H9 (cell line): ENCODE measurements at places on chromosomes 4 and X. TPM values are rescaled to one million over a fixed set of nuclear protein-coding genes. Genes with fewer than 3 reads are reported as not detected.
A peak's percentile ranks its signal among the peaks of the same experiment; 100 is the strongest.

- 0 out of 2 replicates have a peak, but pooled peaks cover 4% of the 10 kb centered on the region for H3K36me3 ChIP-seq
- no peak for DNase-seq
- no peaks in the 10 kb centered on the region for H3K4me1 ChIP-seq
Measured at GRCh38 chr4:4838936-4839810, 20.3 kb upstream of the MSX1 start.

- H3K36me3 ChIP-seq = no peaks in the 10 kb centered on the region
- no peaks in the 10 kb centered on the region for H3K4me1 ChIP-seq
- H3K4me3 ChIP-seq = no peak overlapping the region
- no peaks in the 10 kb centered on the region for H3K27me3 ChIP-seq
Measured at GRCh38 chr4:45640281-45640680, 483.6 kb downstream of the GABRG1 start.

DNA sequence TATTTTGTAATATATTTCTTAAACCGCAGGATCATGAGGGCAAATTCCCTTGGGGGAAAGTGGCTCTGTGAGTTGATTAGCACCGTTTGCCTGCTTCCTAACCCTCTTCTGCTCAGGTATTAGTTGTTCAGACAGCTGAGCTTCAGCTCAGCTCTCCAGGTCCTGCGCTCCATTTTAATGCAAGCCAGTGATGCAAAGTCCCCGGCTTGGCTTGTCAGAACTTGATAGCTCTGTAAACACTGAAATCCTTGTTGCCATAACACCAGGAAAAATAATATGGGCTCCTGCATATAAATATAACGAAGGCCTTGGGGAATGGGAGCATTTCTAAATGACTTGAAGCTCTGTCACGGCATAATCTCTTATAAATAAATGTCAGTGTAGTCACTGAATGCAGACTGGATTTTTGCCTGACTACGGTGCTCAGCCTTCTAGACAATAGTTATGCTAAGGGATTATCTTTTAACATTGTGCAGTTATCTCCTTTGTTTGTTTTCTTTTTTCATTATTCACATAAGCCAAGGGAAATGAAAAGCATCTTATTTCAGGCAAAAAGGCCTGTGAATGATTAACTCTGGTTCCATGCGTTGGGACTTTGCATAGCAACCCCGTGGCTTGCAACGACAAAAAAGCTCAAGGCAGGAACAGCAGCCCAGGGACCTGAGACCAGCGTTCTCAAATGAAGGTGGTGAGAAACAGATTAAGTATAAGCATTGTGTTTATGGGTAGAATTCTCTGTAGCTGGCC, 253.2 kb downstream of the SPRY1 start:
- H3K27ac ChIP-seq = no peak overlapping the region
- no peaks in the 10 kb centered on the region for H3K27me3 ChIP-seq
- peak; percentile 46 for DNase-seq
- H3K36me3 ChIP-seq = peaks cover 7% of the 10 kb centered on the region; the same call in 2 of the 3 replicates

- H3K27me3 ChIP-seq = no peaks in the 10 kb centered on the region
- DNase-seq = no peak
- H3K27ac ChIP-seq = no peak overlapping the region
- no peaks in the 10 kb centered on the region for H3K36me3 ChIP-seq
Measured at GRCh38 chr4:122635205-122635604, 14.3 kb upstream of the IL21 start.

DNA sequence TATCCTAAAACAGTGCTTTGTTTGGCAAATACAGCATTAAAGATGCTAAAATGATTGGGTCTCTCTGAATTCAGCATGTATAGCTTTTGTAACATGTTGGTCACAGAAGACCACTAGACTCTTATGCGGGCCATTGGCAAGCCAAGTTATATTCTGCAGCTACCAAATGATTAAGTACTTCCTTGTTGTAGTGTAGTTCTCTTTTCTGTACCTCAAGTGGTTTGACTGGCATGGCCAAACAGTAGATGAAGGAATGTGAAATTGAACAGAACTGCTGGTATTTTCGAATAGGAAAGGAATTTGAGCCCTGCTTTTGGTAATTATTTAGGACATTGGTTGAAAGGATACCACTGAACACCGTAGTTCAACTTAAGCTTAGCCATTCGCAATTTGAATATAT, 193.9 kb upstream of the GPC4 start:
- no peaks in the 10 kb centered on the region for H3K4me1 ChIP-seq
- no peak overlapping the region for H3K4me3 ChIP-seq
- H3K27me3 ChIP-seq = no peaks in the 10 kb centered on the region
- H3K27ac ChIP-seq = no peak overlapping the region

DNA sequence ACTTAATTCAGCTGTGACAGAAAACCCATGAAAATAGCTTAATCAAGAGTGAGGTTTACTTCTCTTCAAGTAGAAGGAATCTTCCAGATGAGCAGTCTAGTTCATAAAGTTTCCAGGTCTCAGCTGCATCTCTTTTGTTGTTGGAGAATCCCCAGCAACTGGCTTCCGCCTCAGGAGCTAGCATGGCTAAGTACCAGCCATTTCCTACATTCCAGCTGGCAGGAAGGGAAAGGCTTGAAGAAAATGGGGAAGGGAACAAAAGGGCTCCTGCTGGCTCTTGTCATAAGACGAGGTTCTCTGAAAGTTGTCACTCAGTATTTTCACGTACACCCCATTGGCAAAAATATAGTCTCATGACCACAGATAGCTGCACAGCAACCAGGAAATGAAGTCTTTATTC, 27.3 kb upstream of the TRIM2 start:
- no peak overlapping the region for H3K4me3 ChIP-seq
- no peaks in the 10 kb centered on the region for H3K4me1 ChIP-seq
- no peaks in the 10 kb centered on the region for H3K36me3 ChIP-seq
- no peaks in the 10 kb centered on the region for H3K27me3 ChIP-seq
- DNase-seq = no peak

GRCh38 chrX:3184176-3184930, 143.1 kb downstream of the ARSF start:
- no peaks in the 10 kb centered on the region for H3K27me3 ChIP-seq
- no peak overlapping the region for H3K4me3 ChIP-seq
- no peaks in the 10 kb centered on the region for H3K4me1 ChIP-seq
- no peak overlapping the region for H3K27ac ChIP-seq
- H3K36me3 ChIP-seq = no peaks in the 10 kb centered on the region

GRCh38 chrX:74232859-74233258, 71.1 kb upstream of the ZCCHC13 start:
- no peak for DNase-seq
- no peak overlapping the region for H3K4me3 ChIP-seq
- no peaks in the 10 kb centered on the region for H3K4me1 ChIP-seq
- H3K36me3 ChIP-seq = peaks cover 6% of the 10 kb centered on the region

DNA sequence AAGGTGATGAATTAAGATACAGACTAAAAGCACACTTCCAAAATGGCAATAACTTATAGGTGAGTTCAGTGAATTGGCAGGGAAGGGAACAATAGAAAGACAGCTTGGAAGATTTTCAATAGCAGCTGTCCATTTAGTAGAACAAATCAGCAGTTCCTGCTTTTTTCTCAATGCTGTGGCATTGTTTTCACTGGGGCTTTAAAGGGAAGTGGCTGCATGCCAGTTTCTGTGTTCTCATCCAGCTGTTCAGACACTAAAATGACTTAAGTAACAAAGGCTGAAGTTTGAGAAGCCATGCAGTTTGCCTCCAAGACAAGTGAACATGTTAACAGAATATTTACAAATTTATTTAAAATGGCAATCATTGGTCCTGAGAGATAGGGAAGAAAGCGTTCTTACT, 291.9 kb downstream of the FAM47A start:
- H3K4me1 ChIP-seq = no peaks in the 10 kb centered on the region
- no peaks in the 10 kb centered on the region for H3K27me3 ChIP-seq
- DNase-seq = no peak
- H3K36me3 ChIP-seq = no peaks in the 10 kb centered on the region
- H3K4me3 ChIP-seq = no peak overlapping the region
- H3K27ac ChIP-seq = no peak overlapping the region

DNA sequence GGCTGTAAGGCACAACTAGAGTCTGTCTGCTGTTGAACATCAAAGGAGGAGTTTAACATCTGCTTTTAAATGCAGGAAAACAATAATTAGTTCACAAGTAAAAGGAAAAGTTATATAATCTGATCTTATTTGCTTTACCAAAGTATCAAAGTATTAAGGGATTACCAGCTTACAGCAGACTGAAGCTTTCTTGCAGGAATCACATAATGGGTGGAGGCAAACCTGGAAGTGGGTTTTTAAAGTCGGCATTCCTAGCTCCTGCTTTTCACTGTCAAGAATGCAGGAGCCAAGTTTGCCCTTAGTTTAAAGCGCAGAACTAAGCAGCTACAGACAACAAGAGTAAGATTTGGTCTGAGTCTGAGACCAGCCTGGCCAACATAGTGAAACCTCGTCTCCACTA, 122.2 kb downstream of the APBB2 start:
- no peak for DNase-seq
- no peaks in the 10 kb centered on the region for H3K27me3 ChIP-seq
- H3K4me3 ChIP-seq = no peak overlapping the region
- H3K4me1 ChIP-seq = no peaks in the 10 kb centered on the region

DNA sequence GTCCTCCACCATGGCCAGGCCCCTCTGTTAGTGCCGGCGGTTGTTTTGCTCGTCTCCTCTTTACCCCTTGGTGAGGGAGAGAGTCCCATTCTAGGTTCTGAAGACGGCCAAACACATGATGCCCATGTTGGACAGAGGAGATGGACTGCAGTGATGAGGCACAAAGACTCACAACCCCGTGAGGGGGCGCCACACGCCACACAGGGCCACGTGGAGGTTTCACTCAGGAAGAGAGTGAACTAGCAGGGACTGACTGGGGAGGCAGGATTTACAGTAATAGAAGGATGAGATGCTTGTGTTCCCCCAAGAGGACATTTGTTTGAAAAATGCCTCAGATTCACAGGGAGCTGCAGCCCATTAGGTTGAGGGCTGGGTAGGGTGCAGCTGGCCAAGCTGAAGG, 655.3 kb upstream of the FRG1 start:
- H3K27ac ChIP-seq = no peak overlapping the region
- peak; percentile 49 for DNase-seq
- no peaks in the 10 kb centered on the region for H3K4me1 ChIP-seq
- no peak overlapping the region for H3K4me3 ChIP-seq
- no peaks in the 10 kb centered on the region; the same call in 1 of the 3 replicates for H3K36me3 ChIP-seq

- no peak overlapping the region for H3K4me3 ChIP-seq
- H3K27ac ChIP-seq = no peak overlapping the region
- no peak for DNase-seq
- H3K27me3 ChIP-seq = no peaks in the 10 kb centered on the region
Measured at GRCh38 chr4:104032896-104033295, 313.1 kb upstream of the TACR3 start.

DNA sequence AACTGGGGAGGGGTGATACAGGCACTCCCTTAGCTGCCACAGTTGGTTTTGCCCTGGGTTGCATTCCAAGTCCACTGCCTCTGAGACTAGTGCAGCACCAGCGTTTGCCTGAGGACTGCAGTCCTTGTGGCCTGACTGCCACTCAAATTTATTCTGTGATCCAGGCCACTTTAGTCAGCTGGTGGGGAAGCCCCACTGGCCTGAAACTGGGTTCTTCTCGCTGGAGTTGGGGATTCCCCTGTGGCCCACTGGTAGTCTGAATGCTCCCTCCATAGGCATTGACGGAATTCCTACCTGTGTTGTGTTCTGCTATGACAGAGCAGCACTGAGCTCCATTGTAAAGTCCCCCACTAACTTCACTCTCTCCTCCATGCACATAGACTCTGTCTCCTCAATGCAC, 63.8 kb downstream of the PTPN13 start:
- no peaks in the 10 kb centered on the region for H3K4me1 ChIP-seq
- no peak overlapping the region for H3K27ac ChIP-seq
- peaks cover 44% of the 10 kb centered on the region for H3K36me3 ChIP-seq
- no peak for DNase-seq
- no peaks in the 10 kb centered on the region for H3K27me3 ChIP-seq
- H3K4me3 ChIP-seq = no peak overlapping the region

- H3K27me3 ChIP-seq = no peaks in the 10 kb centered on the region
- no peaks in the 10 kb centered on the region for H3K36me3 ChIP-seq
- DNase-seq = no peak
- H3K27ac ChIP-seq = no peak overlapping the region
- no peak overlapping the region for H3K4me3 ChIP-seq
- H3K4me1 ChIP-seq = no peaks in the 10 kb centered on the region
Measured at GRCh38 chr4:176020481-176021085, 45.1 kb upstream of the WDR17 start.

- no peaks in the 10 kb centered on the region for H3K27me3 ChIP-seq
- no peak overlapping the region for H3K4me3 ChIP-seq
Measured at GRCh38 chr4:86563416-86563815, 30.7 kb upstream of the PTPN13 start.

GRCh38 chrX:78957768-78958130, 12.6 kb downstream of the P2RY10 start:
- H3K27ac ChIP-seq = no peak overlapping the region
- H3K36me3 ChIP-seq = no peaks in the 10 kb centered on the region
- DNase-seq = no peak
- H3K4me3 ChIP-seq = no peak overlapping the region
- no peaks in the 10 kb centered on the region for H3K4me1 ChIP-seq
- no peaks in the 10 kb centered on the region for H3K27me3 ChIP-seq

GRCh38 chrX:131630534-131630933, 86.7 kb downstream of the OR13H1 start:
- no peak overlapping the region for H3K27ac ChIP-seq
- no peaks in the 10 kb centered on the region for H3K27me3 ChIP-seq
- H3K4me1 ChIP-seq = no peaks in the 10 kb centered on the region

GRCh38 chrX:14528629-14529289, 577 bp upstream of the GLRA2 start:
- H3K4me3 ChIP-seq = peak overlapping the region; percentile 81
- H3K36me3 ChIP-seq = no peaks in the 10 kb centered on the region
- H3K27me3 ChIP-seq = no peaks in the 10 kb centered on the region
- no peaks in the 10 kb centered on the region for H3K4me1 ChIP-seq
- H3K27ac ChIP-seq = no peak overlapping the region

The AKAP4 gene
- not detected in 2 replicates for total RNA-seq

The ATP2B3 gene
- total RNA-seq = 0.35 TPM in 2 replicates

The USP27X gene
- total RNA-seq = 5.7 and 6.3 TPM in 2 replicates

The STARD8 gene
- total RNA-seq = 0.39 and 0.52 TPM in 2 replicates

The CHST7 gene
- 17.1 and 18.7 TPM in 2 replicates for total RNA-seq
